NCI-H510A treated with DMSO at 0.1 percent for 48 hours (cell line): ENCODE measurements at places on chromosomes 5 and 9.

- DNase-seq, result no peak
These were observed 16.2 kb upstream of the IL3 start for GRCh38 chr5:132044207-132044606.

- no peak for DNase-seq
These were observed 10.0 kb upstream of the DELE1 start for GRCh38 chr5:141913560-141914198.

- no peak for DNase-seq
These were observed 7.7 kb downstream of the ICE1 start for GRCh38 chr5:5430136-5430535.

DNA sequence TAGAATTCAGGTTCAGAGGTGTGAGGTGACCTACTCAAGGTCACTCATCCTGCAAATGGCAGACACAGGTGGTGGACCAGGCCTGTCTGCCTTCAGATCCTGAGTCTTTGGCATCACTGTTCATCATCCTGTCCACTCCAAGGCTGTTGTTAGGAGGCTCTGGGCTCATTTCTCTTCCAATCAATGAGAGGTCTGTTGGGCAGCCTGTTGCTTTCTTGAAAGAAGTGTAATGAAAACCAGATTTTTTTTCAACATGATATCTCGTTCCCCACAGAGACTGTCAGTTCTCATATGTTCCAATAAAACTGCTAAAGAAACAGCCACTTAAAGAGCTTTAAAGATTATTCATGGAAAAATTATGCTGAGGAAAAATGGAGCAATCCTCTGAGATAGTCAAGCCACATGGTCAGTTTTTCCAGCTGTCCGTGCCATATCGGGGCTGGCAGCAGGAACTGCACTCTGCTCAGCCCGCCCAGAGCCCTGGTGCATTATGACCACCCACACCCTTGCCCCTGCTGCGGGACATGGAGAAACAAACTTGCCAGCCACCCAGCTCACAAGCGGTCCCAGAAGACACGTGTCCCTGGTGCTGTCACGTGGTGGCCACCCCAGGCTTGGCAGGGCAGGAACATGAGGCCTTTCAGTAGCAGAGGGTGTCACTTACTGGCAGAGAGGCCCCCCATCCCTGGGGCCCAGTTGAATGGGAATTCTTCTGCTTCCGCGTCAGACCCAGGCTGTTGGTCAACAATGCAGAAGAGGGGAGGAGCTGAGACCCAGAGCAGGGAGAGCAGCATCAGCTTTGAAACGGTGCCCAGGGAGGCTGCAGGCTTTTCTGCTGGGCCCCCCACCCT is 63.7 kb upstream of the ANGPTL2 start:
- DNase-seq, result no peak

- DNase-seq, result peak; percentile 58
These were observed 26.4 kb downstream of the ANXA6 start for GRCh38 chr5:151130922-151131891.

- no peak for DNase-seq
These were observed 329.5 kb downstream of the BNC2 start for GRCh38 chr9:16540743-16541613.

DNA sequence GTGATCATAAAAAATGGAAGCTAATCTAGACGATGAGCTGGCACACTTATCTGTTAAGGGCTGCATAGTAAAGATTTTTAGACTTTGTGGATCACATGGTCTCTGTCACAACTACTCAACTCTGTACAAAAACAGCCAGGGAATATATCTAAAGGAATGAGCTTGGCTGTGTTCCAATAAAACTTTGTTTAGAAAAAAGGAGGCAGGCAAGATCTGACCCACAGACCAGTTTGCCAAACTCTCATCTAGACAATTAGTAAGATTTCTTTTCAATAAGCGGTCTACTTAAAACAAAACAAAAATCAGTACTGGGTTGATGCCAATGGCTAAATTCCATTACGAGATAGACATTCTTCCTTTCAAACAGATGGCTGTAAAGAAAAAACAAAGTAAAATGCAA is 53.0 kb upstream of the RETREG1 start:
- DNase-seq, result no peak

DNA sequence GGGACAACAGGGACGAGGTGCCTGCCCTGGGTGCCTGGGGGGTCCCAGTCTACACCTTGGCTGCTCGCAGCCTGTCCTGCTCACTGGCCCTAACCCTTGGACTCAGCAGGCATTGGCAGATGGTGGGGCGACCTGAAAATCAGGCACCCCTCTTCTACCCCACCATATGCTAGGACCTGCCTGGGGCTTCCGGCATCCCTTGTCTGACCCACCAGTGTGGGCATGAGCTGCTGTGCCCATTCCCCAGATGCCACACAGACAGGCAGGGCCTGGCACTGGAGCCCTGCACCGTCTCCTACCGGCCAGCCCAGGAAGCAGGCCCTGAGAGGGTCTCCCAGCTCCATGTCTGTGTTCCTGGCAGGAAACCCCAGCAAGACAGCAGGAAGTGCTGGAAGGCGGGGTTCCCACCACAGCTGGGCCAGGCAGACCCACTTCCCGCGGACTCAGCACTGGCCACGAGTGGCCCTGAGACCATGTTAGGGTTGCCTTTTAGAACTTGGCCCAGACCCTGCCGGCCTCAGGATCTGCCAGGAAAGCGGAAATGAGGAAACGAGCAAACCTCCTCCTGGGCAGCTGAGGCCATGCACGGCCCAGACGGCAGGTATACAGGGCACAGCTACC is 3.1 kb downstream of the NINJ1 start:
- no peak for DNase-seq

GRCh38 chr9:127121628-127122175 is 733 bp downstream of the ANGPTL2 start:
- no peak for DNase-seq

DNA sequence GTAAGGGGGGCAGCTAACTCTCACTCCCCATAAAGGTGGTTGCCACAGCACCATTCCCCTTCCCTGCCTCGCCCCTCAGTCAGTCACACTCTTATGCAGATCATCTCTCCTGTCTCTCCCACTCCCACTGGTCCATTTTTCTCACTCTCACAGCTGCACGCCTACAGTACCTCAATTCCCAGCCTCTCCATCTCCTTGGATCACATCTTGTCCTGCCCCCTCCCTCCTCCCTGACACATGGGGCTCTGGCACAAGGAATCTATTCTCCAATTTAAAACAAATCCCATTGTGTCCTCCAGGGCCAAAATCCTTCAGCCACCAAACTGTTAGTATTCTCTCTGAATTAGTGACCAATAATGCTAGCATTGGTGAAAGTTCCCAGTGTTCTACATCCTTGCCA is 114.4 kb downstream of the AUH start:
- no peak for DNase-seq

DNA sequence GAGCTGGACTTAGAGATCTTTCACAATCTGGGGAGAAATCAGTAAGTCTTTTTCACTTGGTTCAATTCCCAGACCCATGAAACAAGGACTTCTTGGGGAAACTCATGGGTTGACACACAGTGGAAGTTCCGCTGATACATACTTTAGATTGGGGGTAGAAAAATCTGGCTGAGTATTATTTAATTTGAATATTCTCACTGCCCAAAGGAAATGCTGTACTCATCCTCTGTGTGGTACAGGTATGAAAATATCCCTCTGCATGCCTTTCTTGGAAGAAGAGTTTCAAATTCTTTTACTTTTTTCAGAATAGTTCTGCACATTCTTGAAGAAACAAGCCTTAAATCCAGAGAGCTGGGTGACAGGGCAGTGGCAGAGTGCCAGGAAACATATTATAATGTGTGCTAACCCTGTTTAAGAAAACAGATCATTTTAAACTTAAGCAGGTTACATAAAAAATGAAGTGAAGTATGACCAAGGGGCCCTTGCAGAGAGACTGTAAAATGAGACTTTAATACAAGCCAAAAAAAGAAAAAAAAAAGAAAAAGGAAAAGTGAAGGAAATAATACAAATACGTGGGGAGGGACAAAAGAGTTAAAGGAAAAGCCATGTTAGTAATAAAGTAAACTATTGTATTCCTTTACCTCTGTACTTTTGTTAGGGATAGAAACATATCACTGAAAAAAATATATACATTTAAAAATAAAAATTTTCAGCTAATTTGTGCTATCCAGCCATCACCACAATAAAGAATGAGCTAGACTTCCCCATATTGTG is 173.4 kb upstream of the NR3C1 start:
- DNase-seq, result no peak

DNA sequence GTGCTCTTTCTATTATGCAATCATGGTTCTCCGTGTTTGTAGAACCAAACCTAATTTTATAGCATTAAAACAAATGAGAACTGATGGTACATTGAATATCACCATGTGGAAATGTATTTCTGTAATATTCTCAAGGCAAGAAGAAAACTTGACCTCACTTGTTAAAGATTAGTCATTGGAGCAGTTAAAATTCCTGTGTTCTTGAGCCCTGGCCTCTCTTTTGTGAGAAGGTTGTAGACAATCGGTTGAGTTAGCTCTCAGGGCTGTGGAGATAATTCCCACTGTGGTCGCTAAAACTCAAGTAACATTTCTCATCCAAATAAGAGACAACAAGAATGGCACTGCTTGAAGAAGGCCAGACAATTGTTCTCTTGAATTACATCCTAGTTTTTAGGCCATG is 216.0 kb upstream of the KLF4 start:
- no peak for DNase-seq

- no peak for DNase-seq
These were observed 94.4 kb upstream of the ITGA1 start for GRCh38 chr5:52693280-52693679.

DNA sequence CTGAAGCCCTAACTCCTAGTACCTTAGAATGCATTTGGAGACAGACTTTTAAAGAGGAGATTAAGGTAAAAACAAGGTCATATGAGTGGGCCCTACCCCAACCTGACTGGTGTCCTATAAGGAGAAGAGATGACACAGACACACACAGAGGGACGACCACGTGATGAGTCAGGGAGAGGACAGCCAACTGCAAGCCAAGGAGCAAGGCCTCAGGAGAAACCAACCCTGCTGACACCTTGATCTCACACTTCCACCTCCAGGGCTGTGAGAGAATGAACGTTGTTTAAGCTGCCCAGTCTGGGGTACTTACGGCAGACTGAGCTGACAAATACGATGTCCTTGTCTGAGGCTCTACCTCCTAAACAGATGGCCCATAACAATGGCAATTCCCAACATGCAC is 93.6 kb downstream of the ROR2 start:
- DNase-seq, result no peak

DNA sequence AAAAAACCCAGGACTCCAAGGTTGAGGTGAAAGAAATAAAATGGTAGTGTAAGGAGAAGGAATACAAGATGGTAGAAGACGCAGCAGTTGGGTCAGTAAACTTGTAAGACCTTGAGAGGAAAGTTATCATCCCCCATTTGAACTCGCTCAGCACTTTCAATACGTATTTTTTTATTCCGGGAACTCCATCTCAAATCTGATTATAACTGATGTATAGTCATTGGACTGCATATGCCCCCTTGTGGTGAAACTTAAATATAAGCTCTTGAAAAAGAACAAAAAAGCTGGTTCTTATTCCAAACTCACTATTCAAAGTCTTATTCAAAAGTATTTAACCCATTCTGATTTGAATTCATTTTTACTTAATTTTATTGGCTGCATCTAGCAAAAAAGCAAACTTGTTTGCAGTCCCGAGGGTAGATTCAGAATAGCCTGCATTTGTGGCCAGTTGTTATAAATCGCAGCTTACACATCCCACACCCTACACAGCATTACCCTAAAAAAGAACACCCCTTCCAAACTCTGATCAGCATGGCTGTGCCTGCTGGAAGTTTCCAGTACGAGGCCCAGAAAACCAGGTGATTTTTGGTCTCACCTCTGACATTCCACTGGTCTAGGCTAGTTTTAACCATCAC is 118.0 kb downstream of the ESM1 start:
- peak; percentile 32 for DNase-seq

- no peak for DNase-seq
These were observed 761 bp downstream of the CCT5 start for GRCh38 chr5:10250806-10251276.

GRCh38 chr5:154205441-154206117 is 15.0 kb downstream of the GALNT10 start:
- no peak for DNase-seq

GRCh38 chr9:90773617-90774016 is 28.0 kb upstream of the SYK start:
- DNase-seq, result no peak

DNA sequence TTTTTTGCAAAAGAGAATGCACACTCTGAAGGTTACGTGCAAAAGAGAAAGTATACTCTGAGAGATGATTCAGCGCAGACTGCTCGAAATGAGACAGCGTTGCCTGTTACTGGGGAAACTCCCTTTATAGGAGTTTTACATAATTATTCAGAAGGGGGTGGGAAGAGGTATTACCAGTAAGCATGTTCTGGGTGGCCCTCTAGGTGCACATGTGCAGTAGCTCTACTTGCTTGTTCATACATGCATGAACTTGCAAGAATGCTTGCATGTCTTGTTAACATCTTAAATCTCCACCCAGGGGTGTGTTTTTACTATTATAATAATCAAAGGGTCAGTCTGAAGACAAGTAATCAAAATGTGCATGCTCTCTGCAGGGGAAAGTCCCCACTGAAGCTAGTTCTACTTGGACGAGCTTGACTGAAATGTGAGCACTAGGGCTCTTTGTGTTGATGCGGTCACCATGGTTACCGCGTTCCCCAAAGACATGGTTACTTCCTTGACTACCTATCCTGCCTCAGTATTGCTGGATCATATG is 75.5 kb downstream of the SGCD start:
- no peak for DNase-seq

DNA sequence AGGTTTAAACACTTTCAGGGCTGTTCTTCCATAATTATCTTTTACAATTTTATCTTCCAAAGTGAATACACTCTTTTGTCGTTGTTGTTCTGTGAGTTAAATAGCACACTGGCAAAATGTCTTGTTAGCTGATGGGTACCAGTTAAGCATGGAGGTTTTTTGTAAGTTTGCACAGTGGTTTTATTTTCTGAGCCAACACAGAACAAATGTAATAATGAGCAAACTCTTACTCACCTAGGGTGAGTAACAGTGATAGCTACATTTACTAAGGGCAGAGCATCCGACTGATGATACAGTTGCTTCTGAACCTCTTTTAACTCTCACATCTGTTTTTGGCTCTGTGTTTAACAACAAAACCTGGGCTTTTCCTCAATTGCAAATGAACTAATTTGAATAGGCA is 103.2 kb downstream of the CTNND2 start:
- DNase-seq, result no peak

DNA sequence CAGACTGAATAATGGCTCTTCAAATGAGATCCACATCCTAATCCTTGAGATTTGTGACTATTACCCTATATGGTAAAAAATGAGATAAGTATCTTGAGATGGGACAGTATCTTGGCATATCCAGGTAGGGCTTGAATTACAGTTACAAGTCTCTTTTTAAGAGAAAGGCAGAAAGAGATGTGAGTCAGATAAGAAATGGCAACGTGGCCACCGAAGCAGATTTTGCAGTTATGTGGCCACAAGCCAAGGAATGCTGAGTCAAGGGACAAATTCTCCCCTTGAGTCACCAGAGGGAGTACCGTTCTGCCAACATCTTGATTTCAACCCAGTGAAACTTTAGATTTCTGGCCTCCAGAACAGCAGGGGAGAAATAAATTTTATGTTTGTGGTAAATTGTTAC is 1983.0 kb upstream of the C9orf72 start:
- DNase-seq, result no peak

GRCh38 chr5:158786390-158786789 is 313.3 kb downstream of the EBF1 start:
- DNase-seq, result no peak

- DNase-seq, result no peak
These were observed 10.7 kb downstream of the PRRC2B start for GRCh38 chr9:131404581-131404980.
